ENCODE measurements at places on chromosomes 11 and 22.

DNA sequence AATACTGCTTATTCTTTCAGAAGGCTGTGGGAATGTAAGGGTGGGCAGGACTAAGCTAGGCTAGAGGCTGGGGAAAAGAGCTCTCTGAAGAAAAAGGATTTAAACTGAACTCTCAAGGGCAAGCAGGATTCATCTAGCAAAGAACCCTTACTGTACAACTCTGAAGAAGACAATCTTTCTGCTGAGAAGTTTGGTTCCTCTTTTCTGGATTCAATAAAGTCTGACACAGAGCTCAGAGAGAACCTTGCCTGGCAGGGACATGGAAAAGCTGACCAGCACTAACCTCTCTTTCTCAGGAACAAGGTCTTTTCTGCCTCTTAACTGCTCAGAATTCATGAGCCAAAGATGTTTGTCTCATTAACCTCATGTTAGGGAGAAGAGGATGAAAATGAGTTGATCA, 388.4 kb upstream of the DDI1 start:
- DNase-seq, result no peak

- no peak for DNase-seq
Measured at GRCh38 chr22:30240541-30241417, 5.8 kb downstream of the LIF start.

DNA sequence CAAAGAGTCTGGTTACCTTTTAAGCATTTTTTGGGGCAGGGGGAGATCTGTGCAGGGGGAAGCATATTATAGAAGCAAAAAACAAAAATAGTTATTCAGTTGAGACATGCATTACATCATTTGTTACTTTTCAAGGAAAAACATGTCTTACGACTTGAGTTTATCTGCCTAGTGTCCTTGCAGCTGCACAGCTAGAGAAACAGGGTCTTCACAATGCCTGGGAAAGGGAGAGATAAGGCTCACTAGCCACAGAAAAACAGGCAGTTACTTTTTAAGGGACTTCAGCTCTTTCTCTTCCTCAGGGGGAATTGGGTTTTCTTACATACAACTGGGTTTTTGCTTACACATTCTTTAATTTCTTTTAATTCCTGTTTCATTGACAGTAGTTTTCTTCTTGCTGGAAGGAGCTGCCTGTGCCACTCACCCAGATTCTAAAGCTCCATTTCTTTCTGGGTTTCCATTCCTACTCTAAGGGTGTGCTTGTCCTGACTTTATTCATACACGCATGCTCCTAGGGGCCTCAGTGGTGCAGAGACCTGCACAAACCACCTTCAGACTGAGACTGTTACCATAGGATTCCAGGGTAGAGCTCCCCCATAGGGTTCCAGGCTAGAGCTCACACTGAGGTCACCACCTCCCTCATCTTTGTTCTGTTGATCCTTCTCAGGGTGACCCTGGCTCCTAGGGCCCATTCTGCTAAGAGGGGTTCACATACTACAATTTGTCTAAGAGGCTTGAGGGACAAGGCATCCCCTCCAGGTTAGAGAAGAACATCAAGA, 14.7 kb upstream of the UBQLNL start:
- no peak for DNase-seq

DNA sequence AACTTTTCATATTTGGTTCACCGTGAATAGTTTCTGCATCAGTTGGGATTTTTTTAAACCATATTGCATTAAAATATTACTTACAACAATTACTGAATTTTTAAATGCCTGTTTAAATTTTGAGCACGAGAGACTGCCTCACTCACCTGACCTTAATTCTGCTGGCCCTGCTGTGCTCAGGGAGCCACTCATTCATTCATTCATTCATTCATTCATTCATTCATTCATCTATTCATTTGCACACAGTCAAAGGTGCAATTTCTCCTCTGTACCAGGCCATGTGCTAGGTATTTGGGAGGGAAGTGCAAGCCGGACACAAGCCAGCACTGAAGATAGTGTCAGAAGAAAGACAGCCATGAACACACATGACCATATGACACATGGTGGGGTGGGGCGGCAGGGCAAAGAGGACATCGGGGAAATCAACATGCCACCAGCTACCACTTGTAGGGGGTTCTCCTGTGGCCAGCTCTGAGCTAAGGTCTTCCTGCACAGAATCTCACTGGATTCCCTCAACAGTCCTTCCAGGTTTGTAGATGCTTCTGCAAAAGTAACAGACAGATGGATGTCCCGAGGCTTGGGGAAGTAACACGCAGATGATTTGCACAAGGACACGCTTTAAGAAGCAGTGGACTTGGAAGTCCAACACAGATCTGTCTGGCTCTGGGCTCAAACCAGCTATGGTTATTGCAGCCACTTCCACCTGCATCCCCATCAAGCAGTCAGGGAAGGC, 568 bp upstream of the CSF2RB start:
- DNase-seq, result no peak

DNA sequence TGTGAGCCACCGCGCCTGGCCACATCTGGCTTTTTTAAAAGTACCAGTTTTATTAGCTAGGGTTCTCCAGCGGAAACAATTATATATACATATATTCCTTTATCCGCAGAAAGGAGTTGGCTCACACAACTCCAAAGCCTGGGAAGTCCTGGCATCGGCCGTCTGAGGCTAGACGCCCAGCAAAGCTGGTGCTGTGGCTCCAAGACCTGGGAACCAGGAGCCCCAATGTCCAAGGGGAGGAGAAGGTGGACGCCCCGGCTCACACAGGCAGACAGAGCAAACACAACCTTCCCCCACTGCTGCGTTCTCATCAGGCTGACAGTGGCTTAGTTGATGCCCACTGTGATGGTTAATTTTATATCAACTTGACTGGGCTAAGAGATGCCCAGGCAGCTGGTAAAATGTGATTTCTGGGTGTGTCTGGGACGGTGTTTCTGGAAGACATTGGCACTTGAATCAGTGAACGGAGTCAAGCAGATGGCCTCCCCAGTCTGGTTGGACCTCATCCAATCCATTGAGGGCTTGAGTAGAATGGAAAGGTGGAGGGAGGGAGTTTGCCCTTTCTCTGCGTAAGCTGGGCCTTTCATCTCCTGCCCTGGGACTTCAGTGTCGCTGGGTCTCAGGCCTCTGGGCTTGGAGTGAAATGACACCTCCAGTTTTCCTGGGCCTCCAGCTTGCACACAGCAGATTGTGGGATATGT, 904.4 kb downstream of the BRD1 start:
- DNase-seq, result no peak

DNA sequence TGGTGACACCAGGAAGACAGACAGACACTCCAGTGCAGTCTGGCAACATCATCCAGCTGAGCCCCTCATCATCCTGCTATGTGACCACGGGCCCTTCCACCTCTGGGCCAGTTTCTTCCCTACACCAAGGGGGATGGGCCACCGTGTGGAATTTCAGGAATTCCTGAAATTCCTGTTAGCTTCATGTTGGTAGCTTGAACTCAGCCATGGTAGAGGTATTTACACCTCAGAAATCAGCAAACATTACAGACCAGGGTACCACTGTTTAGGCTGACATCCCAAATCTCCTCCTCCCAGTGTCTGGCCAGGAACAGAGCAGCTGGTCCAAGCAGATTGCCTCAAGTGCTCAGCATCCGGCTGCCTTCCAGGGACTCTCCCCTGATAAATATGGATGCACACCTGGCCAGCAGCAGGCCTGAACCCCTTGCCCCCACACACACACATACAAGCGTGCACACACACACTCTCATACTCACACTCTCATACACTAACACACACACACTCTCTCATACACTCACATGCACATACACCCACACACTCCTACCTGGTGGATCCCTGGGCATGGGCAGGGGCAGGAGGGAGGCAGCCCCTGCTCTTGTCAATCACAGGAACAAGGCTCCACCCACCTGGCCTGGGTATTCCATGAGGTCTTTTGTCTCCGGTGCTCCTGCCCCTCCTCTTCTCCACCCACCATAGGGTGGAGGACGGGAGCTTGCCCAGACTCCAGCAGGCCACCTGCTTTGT, 85.2 kb downstream of the BUD13 start:
- no peak for DNase-seq

Measured in astrocyte (in vitro differentiated cells and primary cell).